ENCODE measurements at places on chromosomes 16 and 17.

DNA sequence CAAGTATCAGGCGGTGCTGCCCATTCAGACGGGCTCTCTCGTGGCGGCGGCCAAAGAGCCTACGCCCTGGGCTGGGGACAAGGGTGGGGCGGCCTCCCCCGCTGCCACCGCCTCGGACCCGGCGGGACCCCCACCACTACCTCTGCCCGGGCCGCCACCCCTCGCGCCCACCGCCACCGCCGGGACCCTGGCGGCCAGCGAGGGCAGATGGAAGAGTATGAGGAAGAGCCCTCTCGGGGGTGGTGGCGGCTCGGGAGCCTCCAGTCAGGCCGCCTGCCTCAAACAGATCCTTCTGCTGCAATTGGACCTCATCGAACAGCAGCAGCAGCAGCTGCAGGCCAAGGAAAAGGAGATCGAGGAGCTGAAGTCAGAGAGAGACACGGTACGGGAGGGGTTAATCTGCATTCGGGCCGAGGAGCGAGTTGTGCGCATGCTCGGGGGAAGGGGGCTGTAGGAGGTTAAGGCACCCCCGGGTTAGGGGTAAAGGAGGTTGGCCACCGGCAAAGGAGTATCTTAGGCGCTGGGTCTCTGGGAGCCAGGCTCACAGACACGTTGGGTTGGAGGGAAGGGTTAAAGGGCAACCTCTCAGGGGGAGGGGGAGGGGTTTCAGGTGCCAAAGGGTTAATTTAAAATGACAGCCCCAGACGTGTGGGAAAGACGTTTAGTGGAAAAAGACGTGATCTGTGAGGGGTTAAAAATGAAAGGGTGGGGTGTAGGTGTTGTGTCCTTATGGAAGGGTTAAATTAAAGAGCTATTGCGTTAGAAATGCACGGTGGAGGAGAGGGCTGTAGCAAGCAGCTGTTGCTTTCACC is 1.4 kb downstream of the MSL1 start:
- peak; percentile 41 for DNase-seq

- peak; percentile 78 for DNase-seq
These were observed at the start of gene GLG1 for GRCh38 chr16:74606521-74607309. TSS of gene GLG1 (minus strand) at chr16:74607114. CDS start at chr16:74607094, 20 bp downstream.

DNA sequence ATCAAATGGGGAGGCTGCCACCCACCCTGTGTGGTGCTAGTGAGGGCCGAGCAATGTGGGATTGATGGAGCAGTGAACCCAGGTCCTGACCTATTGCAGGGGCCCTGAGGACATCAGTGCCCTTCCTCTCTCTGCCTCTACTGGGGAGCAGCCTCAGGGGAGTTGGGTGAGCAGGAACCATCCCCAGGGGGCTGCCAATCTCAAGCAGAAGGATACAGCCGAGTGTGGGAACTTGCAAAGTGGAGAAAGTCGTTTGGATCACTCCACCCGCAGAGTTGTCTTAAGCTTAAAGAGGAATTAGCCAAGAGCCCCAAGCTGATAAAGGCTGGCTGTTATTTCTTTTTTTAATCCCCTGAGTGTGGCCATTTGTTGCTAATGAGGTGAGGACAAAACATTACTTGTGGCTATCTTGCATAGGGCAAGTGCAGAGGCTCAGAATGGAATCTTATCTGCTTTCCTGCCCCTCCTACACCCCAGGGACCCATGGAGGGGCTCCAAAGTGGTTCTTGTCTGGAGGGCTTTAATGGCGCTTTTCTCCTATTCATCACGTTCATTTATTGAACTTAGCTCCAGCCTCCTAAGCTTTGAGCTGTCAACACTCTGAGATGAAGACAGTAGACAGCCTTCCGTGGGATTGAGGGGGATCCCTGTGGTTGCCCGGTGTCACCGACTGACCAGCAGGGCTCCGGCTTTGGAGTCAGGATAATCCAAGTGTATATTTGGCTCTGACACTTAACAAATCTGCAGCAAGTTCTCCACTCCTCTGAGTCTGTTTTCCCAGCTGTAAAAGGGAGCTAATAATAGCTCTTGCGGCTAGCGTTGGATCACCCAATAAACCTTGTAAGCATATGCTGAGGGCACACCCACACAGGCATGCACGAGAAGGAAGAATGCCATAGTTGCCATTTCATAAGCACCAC is 45.1 kb downstream of the MYH11 start:
- no peak for DNase-seq

DNA sequence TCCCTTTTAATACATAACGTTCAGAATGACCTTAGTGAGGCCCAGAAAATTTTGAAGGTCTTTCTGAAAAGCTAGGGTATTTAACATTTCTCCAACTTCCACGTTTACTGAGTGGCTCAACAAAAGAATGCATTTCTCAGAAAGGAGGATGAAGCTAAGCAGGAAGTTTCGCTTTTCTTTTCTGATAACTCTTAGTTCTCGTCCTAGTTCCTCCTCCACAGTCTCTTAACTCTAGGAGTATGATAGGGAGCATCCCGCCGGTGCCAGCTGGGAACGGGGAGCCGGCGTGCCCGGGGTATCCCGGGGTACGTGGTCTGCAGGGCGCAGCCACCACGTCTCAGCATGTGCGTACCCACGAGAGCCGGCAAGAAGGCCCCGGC is 363 bp downstream of the KARS1 start:
- no peak for DNase-seq

GRCh38 chr17:43832168-43832975 is 574 bp downstream of the MPP3 start:
- peak; percentile 35 for DNase-seq

- no peak for DNase-seq
These were observed 1.5 kb upstream of the NUDT16L1 start for GRCh38 chr16:4691666-4692412.

Measured in progenitor cell of endocrine pancreas (in vitro differentiated cells).